Head of caudate nucleus (tissue), 42 donors: ENCODE measurements at places on chromosomes 1 and 21.
A peak's percentile ranks its signal among the peaks of the same experiment; 100 is the strongest.

- DNase-seq: no peak
Observed at GRCh38 chr1:39381839-39382238, 109.6 kb upstream of the BMP8A start.

- DNase-seq: no peak
Observed at GRCh38 chr1:97603218-97603617, 317.6 kb downstream of the DPYD start.

DNA sequence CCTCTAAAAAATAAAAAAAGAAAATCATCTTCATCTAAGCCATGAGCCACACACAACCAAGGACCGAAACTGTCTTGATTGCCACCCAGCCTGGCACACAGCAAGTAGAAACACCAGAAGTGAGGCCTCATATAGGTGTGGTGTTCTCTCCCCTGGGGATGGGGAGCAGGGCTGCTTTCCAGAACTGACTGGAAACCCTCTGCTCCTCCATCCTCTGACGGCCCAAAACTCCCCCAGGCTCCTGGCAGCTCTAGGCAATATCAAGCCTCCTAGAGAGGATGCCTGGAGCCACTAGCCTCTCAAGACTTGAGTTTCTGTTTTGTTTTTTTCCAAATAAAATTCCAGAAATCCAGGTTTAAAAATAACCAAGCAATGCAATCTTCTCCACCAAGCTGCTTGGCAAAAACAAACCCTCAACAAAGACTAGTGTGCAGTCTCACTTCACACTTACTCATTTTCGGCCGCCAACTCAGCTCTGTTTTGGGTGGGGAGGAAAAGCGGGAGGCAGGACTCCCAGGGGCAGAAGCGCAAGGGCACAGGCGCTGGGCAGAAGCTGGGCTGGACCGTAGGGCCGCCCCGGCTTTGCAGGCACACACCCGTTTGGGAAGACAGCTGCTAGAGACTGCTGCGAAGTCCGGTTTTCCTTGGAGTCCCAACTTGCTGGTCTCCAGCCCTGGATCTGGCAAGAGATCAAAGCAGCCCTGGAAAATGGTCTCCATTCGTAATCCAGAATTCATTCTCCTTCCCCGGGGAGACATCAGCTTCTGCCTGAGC lies 78.2 kb upstream of the CAPZB start:
- DNase-seq: peak; percentile 11

- no peak for DNase-seq
Observed at GRCh38 chr21:15408089-15408488, 321.7 kb upstream of the USP25 start.

DNA sequence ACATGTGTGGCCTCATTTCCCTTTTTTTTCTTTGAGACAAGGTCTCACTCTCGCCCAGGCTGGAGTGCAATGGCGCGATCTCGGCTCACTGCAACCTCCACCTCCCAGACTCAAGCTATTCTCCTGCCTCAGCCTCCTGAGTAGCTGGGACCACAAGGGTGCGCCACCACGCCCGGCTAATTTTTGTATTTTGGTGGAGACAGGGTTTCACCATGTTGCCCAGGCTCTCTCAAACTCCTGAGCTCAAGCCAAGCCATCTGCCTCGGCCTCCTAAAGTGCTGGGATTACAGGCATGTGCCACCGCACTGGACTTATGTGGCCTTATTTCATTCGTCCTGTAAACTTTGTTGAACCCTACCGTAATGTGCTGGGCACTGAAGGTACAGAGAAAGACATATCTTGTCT lies 569 bp upstream of the WARS2 start:
- DNase-seq: peak; percentile 28

DNA sequence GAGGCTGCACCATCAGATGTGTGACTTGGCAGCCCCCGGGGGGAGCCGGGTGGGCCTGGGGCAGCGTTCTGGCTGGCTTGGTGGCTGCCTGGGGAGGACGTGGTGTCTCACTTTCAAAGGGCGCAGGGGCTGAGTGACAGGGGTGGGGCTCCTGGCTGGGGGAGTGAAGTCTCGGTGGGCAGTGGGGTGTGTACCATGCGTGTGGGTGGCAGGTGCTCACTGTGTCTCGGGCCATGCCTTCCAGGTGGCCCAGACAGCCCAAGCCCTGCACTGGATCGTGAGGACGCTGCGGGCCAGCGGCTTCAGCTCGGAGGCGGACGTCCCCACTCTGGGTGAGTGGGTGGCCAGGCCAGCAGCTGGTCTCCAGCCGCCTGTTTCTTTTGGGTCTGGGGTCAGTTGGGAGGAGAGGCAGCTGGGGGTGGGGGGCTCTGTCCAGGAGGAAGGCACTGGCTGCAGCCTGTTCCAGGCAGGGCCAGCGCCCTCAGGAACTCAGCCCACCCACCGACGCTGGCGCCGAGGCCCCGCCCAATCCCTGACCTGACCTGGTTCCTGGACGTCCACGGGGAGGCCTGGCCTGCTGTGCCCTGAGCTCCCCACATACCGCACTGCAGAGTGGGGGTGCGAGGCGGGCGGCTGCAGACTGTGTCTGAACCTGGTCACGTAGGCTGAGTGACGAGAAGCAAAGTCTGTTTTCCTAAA lies 30.6 kb upstream of the LRRC3 start:
- peak; percentile 29 for DNase-seq
